ENCODE measurements at places on chromosomes 7 and 10. TPM values are rescaled to one million over a fixed set of nuclear protein-coding genes. Genes with fewer than 3 reads are reported as not detected.

LRRC72 gene
- not detected for total RNA-seq

GRID2IP gene
- total RNA-seq, result 0.09 TPM

SEC61G gene
- total RNA-seq, result 210 TPM

DKK1 gene
- 0.84 TPM for total RNA-seq

MYO1G gene
- 0.58 TPM for total RNA-seq

Measured in muscle of leg (tissue), 16 donors.